ENCODE measurements at places on chromosomes 12 and 14.

GRCh38 chr12:10389904-10390303 lies at the start of gene KLRK1:
TSS of gene KLRK1 (minus strand) at chr12:10390041. CDS start at chr12:10388810, 1,231 bp downstream.
- no peak for DNase-seq

DNA sequence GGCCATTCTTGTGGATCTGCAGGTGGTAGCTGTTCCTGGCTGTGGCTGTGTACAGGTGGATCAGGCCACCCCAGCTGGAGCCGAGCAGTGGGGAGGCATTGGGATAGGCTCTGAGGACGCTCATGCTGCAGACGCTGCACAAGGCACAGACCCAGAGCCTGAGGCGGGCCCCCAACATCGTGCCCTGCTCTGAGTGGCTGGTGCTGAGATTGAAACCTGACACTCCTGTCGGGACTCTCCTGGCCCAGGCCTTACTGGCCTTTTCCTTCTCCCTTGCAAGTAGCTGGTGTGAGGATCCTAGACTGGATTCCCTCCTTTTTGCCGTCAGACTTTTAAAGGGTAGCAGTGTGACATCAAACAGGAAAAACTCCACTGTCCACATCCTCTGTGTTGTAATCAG lies at the start of gene FGF23:
FGF23 (minus strand) TSS at position 308 of the 400 bp plus-strand sequence; CDS start at position 178, 130 bp downstream.
- DNase-seq, result no peak

GRCh38 chr12:115232455-115233156 lies 548.6 kb upstream of the TBX3 start:
- no peak for DNase-seq

DNA sequence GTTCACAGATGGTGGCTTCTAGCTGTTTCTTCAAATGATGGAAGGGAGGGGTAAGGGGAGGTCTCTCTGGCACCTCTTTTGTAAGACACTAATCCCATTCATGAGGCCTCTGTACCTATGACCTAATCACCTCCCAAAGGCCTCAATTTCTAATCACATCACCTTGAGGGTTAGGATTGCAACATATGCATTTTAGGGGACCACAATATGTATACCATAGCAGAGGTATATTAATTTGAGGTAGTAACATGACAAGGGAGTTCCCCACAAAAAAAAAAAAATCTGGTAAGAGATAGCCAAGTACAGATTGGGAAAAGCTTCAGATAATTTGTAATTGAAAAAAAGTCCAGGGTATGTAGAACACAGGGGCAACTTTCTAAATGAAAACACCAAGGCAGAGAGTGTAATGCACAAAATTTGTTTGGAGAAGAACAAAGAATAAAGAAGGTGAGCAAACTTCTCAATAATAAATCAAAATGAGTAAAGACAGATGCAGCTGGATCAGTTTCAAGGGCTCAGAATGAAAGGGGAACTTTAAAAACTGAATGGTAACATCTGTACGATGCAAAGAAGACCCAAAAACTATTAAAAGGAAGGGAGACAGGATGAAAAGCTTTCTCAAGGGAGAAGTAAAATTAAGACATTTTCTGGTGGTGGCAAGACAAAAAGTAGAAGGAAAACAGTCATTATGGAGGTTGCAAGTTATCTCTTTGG lies 125.5 kb upstream of the DCN start:
- DNase-seq, result no peak

- no peak for DNase-seq
Observed at GRCh38 chr12:2503762-2504161, 291.0 kb upstream of the FKBP4 start.

GRCh38 chr12:55132816-55133215 lies 6.6 kb downstream of the OR9K2 start:
- no peak for DNase-seq

GRCh38 chr12:80239867-80240266 lies 140.5 kb downstream of the OTOGL start:
- DNase-seq, result no peak

DNA sequence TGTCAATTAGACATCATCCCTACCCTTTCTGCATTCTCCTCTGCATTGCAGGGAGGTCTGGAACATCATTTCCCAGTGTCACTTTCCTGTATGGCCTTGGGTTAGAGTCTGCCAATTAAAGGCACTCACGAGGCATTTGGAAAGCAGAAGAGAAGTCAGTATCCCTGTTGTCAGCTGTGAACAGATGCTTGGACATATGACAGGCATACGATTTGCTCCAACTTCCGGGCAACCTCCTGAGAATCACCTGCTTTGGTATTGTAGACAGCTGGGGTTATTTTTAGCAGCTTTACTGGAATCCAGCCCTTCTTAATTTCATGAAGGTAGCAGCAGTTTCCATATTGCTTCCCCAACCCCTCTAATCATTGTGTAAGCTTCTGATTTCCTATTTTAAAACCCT lies 88.7 kb upstream of the DHRS4 start:
- no peak for DNase-seq

DNA sequence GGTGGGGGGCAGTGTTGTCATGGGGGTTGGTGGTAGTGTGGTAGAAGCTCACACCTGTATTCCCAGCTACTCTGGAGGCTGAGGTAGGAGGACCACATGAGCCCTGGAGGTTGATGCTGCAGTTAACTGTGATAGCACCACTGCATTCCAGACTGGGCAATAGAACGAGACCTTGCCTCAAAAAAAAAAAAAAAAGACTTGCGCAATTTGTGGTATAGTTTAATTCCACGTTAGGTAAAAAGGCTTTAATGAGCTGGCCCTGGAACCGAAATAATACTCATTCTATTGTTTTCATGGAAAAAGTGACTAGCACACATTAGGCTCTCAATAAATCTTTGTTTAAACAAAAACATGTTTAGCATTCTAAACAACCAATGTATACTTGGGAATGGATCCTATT lies 25.4 kb upstream of the NAP1L1 start:
- DNase-seq, result no peak

DNA sequence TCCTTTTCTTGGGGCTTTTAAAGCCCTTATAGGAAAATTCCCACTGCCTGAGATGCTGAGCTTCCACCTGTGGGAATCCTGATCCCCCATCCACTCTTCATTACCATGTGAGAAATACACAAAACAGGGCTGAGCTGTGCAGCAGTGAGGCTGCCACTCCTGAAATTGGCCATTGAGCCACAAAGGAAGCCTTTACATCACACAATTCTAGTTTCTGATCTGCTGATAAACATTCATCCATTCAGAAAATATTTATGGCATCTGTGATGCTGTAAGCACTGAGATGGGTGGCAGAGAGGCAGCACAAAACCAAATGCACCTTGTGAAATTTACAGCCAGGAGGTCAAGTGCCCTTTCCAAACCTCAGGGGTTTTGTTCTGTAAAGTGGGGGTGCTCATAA lies 26.2 kb upstream of the CMKLR1 start:
- DNase-seq, result no peak

DNA sequence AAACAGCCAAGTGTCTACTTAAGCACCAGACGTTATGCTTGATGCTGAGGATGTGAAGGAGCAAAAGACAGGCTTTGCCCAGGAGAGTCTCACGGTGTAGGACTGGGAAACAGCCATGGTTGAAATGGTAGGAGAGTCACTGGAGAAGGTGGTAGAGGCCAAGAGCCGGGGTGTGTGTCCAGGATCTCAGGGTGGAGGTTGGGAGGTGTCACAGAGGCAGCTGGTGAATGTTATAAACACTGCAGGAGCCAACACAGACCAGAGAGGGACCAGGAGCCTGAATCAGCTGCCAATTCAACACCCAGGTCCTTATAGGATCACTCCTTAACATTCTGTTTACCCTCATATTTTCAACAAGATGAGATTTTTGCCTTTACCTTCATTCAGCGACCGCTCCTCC lies 7.5 kb downstream of the NID2 start:
- no peak for DNase-seq

GRCh38 chr14:102504328-102504999 lies 5.1 kb downstream of the ANKRD9 start:
- DNase-seq, result no peak

DNA sequence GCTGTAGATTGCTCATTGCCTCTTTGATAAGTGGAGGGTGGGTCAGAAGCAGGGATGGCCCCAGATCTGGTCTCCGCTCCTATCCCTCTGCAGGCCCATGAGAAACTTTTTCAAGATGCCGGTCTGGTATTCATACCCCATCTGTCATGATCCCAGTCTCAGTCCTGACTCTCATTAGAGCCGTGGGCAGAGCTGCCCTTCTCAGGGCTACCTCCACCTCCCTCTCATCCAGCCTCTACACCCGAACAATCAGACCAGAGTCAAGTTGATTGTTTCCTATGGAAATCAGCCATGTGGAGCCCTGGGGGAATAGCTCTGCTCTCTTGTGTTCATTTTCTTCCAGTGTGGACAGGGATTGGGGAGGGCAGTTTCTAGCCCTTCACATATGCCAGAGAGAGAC lies 45.8 kb downstream of the NEUROD4 start:
- DNase-seq, result no peak

- no peak for DNase-seq
Observed at GRCh38 chr14:105439710-105440553, 20.3 kb downstream of the MTA1 start.

Measured in stimulated activated CD8-positive, alpha-beta memory T cell treated with anti-CD3 and anti-CD28 coated beads, Interleukin-4, amount 100 ng/mL, for 48 hours (primary cell).